Hindlimb muscle (tissue), 1 donor: ENCODE measurements at places on chromosomes 2 and 18. TPM values are rescaled to one million over a fixed set of nuclear protein-coding genes. Genes with fewer than 3 reads are reported as not detected.

- peak; percentile 27 for DNase-seq
Observed at GRCh38 chr18:75070625-75071483, 138.1 kb downstream of the PTGR3 start.

- peak; percentile 64 for DNase-seq
Observed at GRCh38 chr2:63819765-63820717, 21.7 kb upstream of the UGP2 start.

The GREB1L gene
- 7.9 TPM for polyA plus RNA-seq

DNA sequence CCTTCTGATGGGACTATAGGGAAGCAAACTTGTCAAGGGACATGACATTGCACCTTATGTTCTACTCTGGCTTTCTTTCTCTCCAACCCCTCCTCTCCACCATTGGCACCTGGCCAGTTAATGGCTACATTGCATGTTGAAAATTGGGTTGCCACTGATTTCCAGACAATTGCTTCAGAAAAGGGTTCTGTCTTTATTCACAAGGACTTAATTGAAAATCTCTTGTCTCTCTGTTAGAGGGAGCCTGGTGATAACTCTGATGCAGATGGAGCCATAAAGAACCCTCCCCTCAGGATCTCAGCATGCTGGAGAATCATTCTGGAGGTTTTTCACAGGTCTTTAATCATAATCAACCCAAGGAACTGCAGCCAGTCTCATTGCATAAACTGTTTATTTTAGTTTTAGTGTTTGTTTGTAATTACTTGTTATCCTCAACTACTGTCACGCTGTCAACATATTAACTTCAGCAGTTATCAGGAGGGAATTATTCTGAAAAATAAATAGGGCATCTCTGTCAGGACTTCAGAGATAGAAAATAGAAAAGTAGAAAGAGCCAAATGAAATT is 316.8 kb downstream of the RIT2 start:
- no peak for DNase-seq

DNA sequence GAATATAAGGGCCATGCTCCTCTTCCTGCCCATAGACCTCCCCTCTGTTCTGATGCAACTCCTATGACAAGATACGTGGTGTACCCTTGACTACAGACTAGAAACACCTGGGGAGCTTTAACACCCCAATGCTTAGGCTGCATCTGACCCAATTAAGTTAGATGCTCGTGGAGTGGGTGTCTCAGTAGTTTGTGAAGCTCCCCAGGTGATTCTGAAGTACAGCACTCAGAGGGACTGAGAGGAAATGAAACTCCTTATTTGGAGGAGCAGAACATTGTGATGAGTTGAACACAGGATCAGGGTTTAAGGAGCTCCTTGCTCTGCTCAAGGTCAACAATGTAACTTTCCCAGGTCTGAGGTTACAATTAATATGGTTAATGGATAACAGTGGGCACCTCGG is 80.3 kb upstream of the TTC39C start:
- no peak for DNase-seq

GRCh38 chr2:29139152-29139551 is 23.9 kb downstream of the CLIP4 start:
- DNase-seq, result no peak

DNA sequence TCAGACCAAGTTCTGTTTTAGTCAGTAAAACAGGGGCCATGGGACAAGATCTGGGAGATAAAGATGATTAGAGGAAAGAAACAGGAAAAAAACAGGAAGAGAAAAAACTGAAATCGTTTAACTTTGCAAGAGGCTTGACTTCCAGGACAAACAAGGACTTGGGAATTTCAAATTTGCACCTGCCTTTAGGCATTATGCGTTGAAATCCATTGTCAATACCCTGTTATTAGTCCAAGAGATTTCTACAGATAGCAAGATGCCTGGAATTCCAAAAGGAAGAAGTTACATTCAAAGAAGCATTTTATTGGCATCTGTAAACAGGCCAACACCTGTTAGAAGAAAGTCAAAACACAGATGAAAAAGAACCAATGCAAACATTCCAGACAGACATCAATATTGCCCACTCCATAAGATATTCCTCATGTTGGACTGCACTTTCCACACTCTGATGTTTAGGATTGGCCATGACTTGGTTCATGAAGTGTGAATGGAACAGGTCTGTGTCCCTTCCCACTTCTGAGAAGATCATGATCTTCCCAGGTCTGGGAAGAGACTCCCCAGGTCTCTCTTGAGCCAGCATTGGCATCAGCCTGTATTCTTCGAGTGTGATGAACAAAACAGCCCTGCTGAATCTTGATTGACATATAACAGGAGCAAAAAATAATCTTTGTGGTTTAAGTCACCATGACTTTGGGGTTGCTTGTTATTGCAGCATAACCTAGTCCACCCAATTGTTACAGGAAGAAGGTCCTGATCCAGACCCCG is 181.4 kb upstream of the FN1 start:
- no peak for DNase-seq

- no peak for DNase-seq
Observed at GRCh38 chr2:43718530-43719124, 42.4 kb upstream of the C1GALT1C1L start.

The INHA gene
- 0.97 TPM for polyA plus RNA-seq

The ASPRV1 gene
- polyA plus RNA-seq, result 3.4 TPM

The DHRS9 gene
- 3.0 TPM for polyA plus RNA-seq

GRCh38 chr18:61889541-61889940 is 3.3 kb downstream of the RNF152 start:
- no peak for DNase-seq

GRCh38 chr2:187091664-187092063 is 242.7 kb upstream of the ZSWIM2 start:
- no peak for DNase-seq

DNA sequence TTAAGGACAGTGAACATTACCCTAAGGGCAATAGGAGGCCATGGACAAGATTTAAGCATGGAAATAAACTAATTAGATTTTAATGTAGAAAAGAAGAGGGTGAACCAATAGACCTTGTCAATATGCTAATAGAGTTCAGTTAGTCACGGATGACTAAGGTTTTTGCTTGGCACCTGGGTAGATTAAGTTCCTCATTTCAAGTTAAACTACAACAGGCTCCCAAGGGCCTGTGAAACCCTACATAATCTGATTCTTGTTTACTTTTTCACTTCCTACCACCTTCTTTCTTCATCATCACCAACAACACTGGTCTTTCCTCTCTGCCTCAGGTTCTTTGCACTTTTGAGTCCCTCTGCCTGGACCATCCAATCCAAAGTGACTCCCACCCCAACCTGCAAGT is 14.8 kb downstream of the SP110 start:
- DNase-seq, result no peak

- no peak for DNase-seq
Observed at GRCh38 chr2:235406430-235406829, 87.4 kb upstream of the AGAP1 start.

- no peak for DNase-seq
Observed at GRCh38 chr2:58798676-58799208, 557.6 kb upstream of the FANCL start.

The LHCGR gene
- polyA plus RNA-seq, result 0.25 TPM

DNA sequence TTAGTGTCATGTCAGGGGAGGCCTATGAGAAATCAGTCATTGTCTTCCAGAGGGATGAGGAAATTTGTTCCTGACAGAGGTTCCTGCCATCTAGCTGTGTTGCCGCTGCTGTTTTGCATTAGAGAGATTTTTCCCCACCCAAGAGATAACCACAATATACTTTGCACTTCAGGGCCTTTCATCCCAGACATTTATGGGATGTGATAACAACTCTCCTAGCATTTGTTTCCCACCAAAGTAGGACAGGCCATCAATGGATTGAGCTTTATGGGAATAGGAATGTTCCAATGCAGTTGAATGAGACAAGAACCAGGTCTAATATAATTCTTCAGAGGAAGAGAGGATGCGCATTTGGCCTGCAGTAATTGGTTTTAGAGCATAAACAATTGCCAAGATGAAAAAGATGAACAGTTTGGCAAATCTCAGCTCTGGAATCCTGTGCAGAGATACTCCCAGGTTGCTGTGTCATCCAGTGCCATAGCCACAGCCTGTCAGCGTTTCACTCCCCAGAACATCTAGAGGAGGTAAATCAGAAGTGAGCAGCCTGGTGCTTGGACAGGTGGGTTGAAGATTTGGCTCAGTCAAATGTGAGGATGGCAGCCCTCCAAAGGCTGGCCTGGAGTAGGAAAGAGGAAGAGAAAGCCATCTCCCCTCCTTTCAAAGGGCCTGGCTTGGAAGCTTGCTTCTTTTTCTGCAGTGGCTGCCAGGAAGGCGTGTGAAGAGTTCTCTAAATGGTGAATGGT is 93.7 kb upstream of the SETBP1 start:
- no peak for DNase-seq

The CCL20 gene
- 0.41 TPM for polyA plus RNA-seq

GRCh38 chr2:232539298-232540231 is at the start of gene CHRNG:
Gene CHRNG (plus strand): TSS chr2:232539692. CDS start chr2:232539748, 56 bp downstream.
- DNase-seq, result peak; percentile 36

The MALL gene
- 12.8 TPM for polyA plus RNA-seq

The FOSL2 gene
- polyA plus RNA-seq, result 22.0 TPM

DNA sequence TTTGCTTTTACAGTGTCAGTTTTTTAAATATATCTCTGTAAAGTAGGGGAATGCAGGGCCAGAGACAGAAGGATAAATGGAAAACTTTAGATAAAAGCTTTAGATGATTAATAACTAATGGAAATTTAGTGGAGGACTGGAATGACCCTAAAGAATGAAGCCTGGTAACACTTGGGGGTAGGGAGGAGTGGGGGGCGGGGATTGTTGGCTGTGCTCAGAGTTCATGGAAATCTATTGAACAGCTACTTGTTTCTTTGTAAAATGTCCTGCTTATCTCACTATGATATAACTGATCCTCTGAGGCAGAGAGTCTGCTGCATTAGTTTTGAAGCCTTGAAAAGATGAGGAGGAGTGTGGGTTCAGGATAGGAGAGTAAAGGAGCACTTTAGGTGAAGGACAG is 90.5 kb downstream of the TMEM185B start:
- DNase-seq, result no peak

The STPG4 gene
- not detected for polyA plus RNA-seq

GRCh38 chr2:46230115-46230571 is 67.1 kb upstream of the EPAS1 start:
- DNase-seq, result no peak

The SLC14A1 gene
- 0.74 TPM for polyA plus RNA-seq

The AMER3 gene
- polyA plus RNA-seq, result not detected

DNA sequence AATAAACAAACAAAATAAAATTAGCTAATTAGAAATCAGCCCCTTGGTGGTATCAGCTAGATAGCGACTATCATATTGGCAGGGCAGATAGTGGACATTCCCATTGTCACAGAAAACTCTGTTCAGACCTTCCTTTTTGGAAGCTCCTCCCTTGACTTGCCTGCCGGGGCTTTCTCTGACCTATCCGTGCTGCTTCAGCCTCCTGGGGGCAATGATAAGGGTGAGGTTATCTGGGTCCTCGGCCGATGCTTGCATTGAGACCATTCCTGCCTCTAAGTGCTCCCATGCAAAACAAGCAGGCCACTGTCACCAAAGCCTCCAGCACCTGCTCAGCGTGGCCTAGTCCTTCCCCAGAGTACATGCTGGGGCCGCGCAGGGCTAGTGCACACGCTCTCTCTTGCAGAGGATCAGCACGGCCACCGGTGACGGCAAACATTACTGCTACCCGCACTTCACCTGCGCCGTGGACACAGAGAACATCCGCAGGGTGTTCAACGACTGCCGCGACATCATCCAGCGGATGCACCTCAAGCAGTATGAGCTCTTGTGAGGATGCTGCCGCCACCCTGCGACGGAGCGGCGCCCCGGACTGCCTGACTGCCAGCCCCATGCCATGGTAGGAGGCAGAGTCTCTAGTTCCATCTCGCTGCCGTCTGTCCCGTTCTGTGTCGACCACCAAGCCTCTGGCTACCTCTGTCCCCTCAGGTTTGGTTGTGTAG is 27.4 kb downstream of the MPPE1 start:
- no peak for DNase-seq

GRCh38 chr2:71671203-71671854 is 218.0 kb downstream of the DYSF start:
- DNase-seq, result no peak

The ALPI gene
- polyA plus RNA-seq, result not detected

The CIB4 gene
- not detected for polyA plus RNA-seq

- no peak for DNase-seq
Observed at GRCh38 chr2:162636206-162636728, 202.3 kb downstream of the KCNH7 start.

DNA sequence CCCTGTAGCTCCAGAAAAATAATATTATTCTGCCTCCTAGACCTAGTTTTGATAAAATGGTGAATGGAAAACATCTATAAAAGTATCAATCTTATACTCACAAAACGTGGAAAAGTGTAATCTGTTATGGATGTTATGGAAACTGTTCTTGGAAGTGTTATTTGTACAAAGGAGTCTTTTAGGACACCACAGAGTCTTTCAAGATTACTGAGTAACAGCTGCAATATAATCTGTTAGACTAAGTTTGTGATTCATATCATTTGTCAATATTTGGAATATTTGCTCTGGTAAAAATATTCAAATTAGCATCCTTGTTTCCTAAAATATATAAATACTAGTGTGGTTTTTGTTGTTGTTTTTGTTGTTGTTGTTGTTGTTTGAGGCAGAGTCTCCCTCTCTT is 87.9 kb downstream of the RAD51AP2 start:
- no peak for DNase-seq

DNA sequence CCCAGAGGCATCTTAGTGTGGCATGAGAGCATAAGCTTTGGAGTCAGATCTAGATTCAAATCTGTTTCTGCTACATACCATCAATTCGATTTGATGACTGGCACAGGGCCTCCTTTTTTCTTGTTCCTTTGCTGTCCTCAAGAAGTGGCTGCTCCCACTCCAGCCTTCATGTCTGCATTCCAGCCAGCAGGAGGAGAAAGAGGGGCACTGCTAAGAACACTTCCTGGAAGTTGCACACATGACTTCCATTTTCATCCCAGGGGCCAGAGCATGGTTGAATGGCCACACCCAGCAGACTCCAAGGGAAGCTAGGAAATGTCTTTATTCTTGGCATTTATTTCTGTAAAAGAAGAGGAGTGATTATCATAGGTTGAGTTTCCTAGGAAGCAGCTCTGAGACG is 50.4 kb downstream of the EML6 start:
- no peak for DNase-seq

DNA sequence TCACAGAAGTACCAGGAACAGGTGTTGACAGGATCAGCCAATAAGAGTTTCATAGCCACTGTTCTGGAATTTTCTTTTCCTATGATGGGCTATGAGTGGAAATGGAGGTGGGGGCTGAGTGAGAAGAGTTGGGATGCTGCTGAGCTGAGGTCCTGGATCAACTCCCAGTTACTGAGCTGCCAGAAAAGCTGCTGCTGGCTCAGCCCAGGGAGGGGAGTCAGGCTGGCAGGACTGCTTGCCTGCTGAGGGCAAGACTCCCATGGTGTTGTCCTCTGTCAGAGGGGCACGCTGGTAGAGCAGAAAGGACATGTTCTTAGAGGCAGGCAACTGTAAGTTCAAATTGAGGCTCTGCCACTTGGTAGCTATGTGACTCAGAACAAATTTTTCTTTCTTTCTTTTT is 11.8 kb downstream of the TPGS2 start:
- DNase-seq, result no peak
